GM12878 (cell line): ENCODE measurements at places on chromosomes 13 and 19. TPM values are rescaled to one million over a fixed set of nuclear protein-coding genes. Genes with fewer than 3 reads are reported as not detected.

The ACTMAP gene
- total RNA-seq: 22.9 and 26.2 TPM in 2 replicates

The CRB3 gene
- total RNA-seq: 0.43 and 1.4 TPM in 2 replicates

The PRX gene
- total RNA-seq: 1.2 and 1.3 TPM in 2 replicates

The IGSF23 gene
- total RNA-seq: not detected in 2 replicates

The OPA3 gene
- total RNA-seq: 18.1 and 22.2 TPM in 2 replicates

The PRKACA gene
- total RNA-seq: 67.7 and 68.5 TPM in 2 replicates

The PSG2 gene
- total RNA-seq: not detected in 2 replicates

The PSG1 gene
- not detected in 2 replicates for total RNA-seq

The FAM83E gene
- 1.3 and 2.5 TPM in 2 replicates for total RNA-seq

The SCAMP4 gene
- total RNA-seq: 34.7 and 38.7 TPM in 2 replicates

DNA sequence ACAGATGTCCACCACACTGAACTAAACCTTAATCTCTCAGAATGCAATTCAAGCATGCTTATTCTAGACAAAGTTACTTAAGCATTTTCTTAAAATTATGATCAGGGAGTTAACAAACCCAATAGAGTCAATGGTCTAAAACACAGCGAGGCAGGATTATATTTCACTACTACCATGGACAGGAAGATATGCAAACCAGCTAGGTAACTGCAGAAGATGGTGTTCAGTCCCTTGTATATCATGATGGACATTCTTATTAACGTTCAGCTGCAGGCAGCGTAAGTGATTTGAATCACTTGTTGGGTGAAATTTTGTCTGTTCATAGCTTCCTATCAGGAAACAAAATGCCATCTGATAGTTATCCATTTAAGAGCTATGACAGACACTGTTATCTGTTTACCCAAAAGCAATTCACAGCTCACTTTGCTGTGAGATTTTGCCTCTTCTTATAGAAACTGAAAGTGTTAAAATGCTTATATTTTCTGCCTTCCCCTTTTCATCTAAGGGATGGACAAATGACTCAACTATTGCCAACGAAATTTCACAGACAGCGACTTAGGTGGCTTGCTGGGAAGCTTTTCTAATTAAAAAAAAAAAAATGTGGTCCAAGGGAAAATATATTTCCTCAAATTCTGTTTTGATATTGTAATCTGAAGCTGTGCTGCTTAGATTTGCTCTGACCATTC, 591.9 kb downstream of the DACH1 start:
- no peak overlapping the region for H3K4me3 ChIP-seq
- H3K4me1 ChIP-seq: no peaks in the 10 kb centered on the region
- H3K36me3 ChIP-seq: no peaks in the 10 kb centered on the region

- H3K36me3 ChIP-seq: no peaks in the 10 kb centered on the region
- H3K27ac ChIP-seq: no peak overlapping the region
- H3K4me1 ChIP-seq: no peaks in the 10 kb centered on the region
- H3K4me3 ChIP-seq: no peak overlapping the region
Measured at GRCh38 chr13:30821421-30821820, 84.7 kb upstream of the MEDAG start.

GRCh38 chr13:79481685-79482052, 714 bp downstream of the NDFIP2 start:
- H3K36me3 ChIP-seq: no peaks in the 10 kb centered on the region
- H3K4me1 ChIP-seq: peaks cover 4% of the 10 kb centered on the region; the same call in 1 of the 2 replicates
- H3K27me3 ChIP-seq: no peaks in the 10 kb centered on the region
- H3K27ac ChIP-seq: no peak overlapping the region
- H3K4me3 ChIP-seq: peak overlapping the region; percentile 97

- no peak overlapping the region for H3K27ac ChIP-seq
- no peak overlapping the region for H3K4me3 ChIP-seq
- DNase-seq: no peak
- no peaks in the 10 kb centered on the region for H3K4me1 ChIP-seq
- H3K36me3 ChIP-seq: no peaks in the 10 kb centered on the region
Measured at GRCh38 chr19:5354403-5354802, 13.8 kb upstream of the PTPRS start.

- H3K4me1 ChIP-seq: no peaks in the 10 kb centered on the region
- H3K27me3 ChIP-seq: no peaks in the 10 kb centered on the region
Measured at GRCh38 chr13:97499181-97499580, 65.2 kb downstream of the RAP2A start.

DNA sequence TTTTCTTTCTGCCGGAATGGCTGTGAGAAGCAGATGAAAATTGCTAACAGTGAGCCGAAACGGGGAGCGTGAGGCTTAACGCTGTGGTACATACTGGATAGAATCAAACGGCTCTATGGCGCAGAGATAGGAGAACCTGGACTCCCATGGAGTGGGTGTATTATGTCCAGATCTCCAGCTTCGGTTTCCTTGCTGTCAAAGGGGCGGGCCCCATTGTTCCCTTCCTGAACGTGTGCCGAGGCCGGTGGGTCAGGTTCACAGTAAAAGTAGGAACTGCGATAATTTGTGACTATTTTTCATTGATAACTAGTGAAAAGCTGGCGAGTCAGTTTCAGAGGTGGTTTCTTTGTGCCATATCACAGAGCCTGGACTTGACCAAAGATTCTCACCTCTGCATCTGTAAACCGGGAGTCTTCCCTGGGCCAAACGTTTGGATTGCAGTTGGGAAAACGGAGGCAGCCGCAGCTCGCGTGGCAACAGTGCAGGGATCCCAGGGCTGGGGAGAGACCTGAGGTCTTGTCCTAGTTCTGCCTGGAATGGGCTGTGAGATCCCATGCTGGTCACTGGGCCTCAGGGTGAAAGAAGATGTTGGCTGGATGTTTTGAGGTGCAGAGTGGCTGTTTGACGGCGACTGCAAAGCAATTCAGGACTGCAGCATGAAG, 752 bp downstream of the RPL18A start:
- H3K27ac ChIP-seq: peak overlapping the region; percentile 90
- peaks cover 30% of the 10 kb centered on the region for H3K36me3 ChIP-seq
- DNase-seq: no peak
- no peaks in the 10 kb centered on the region for H3K27me3 ChIP-seq
- peaks cover 12% of the 10 kb centered on the region for H3K4me1 ChIP-seq

GRCh38 chr19:38616265-38616664, 1.5 kb downstream of the MAP4K1 start:
- H3K36me3 ChIP-seq: peaks cover 13% of the 10 kb centered on the region
- peak overlapping the region; percentile 84 for H3K4me3 ChIP-seq
- peak overlapping the region; percentile 98 for H3K27ac ChIP-seq
- peaks cover 12% of the 10 kb centered on the region for H3K4me1 ChIP-seq
- no peaks in the 10 kb centered on the region for H3K27me3 ChIP-seq

GRCh38 chr19:7658219-7658686, 10.6 kb upstream of the RETN start:
- H3K4me1 ChIP-seq: peaks cover 17% of the 10 kb centered on the region
- H3K27ac ChIP-seq: peak overlapping the region; percentile 78
- DNase-seq: peak; percentile 79
- no peaks in the 10 kb centered on the region for H3K36me3 ChIP-seq
- no peaks in the 10 kb centered on the region for H3K27me3 ChIP-seq

DNA sequence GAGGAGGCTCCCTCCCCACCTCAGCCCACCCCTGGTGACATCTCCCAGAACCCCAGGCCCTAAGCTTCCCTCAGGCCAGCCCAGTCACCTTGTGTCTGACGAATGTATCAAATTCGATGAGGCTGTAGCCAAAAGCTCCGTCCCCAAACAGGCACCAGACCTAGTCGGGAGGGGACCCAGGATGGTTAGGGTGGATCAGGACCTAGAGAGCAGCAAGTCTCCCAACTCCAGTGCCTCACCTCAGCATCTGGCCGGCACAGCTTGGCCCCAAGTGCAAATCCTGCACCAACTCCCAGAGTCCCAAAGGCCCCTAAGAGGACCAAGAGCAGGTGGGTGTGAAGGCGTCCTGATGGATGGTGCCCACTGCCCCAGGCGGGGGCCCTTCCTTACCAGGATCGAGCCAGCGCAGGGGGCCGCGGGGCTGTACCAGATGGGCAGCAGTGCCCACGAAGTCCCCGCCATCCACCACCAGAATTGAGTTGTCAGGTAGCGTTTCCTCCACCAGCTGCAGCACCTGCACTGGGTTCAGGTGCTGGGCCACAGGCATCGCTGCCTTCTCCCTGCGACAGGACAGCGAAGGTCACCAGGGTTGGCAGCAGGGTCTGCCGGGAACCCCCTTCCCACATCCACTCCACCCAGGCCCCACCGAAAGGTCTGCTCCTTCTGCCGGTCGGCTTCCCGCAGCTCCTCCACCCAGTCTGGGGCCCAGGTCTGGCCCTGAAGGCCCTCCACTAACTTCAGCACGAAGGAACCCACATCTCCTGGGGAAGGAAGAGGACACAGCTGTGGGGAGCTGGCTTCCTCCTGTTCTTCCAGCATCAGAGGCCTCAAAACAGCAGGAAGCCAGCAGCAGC, 8.8 kb downstream of the SYDE1 start:
- no peak for DNase-seq
- no peak overlapping the region for H3K27ac ChIP-seq
- no peaks in the 10 kb centered on the region for H3K27me3 ChIP-seq
- no peak overlapping the region for H3K4me3 ChIP-seq

DNA sequence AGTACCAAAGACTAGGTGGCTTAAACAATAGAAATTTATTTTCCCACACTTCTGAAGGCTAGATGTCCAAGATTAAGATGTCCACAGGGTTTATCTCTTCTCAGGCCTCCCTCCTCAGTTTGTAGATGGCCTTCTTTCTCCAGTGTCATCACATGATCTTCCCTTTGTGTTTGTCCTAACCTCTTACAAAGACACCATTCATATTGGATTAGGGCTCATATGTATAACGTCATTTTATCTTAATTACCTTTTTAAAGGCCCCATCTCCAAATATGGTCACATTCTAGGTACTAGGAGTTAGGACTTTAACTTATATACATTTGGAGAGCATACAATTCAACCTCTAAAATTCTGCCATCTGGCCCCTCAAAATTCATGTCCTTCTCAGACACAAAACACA, 34.3 kb downstream of the N4BP2L2 start:
- no peak overlapping the region for H3K27ac ChIP-seq
- H3K4me1 ChIP-seq: no peaks in the 10 kb centered on the region
- H3K36me3 ChIP-seq: no peaks in the 10 kb centered on the region
- DNase-seq: no peak
- H3K27me3 ChIP-seq: no peaks in the 10 kb centered on the region

- H3K27ac ChIP-seq: no peak overlapping the region
- no peaks in the 10 kb centered on the region for H3K36me3 ChIP-seq
- DNase-seq: no peak
Measured at GRCh38 chr13:75050419-75051046, 431.4 kb downstream of the TBC1D4 start.

DNA sequence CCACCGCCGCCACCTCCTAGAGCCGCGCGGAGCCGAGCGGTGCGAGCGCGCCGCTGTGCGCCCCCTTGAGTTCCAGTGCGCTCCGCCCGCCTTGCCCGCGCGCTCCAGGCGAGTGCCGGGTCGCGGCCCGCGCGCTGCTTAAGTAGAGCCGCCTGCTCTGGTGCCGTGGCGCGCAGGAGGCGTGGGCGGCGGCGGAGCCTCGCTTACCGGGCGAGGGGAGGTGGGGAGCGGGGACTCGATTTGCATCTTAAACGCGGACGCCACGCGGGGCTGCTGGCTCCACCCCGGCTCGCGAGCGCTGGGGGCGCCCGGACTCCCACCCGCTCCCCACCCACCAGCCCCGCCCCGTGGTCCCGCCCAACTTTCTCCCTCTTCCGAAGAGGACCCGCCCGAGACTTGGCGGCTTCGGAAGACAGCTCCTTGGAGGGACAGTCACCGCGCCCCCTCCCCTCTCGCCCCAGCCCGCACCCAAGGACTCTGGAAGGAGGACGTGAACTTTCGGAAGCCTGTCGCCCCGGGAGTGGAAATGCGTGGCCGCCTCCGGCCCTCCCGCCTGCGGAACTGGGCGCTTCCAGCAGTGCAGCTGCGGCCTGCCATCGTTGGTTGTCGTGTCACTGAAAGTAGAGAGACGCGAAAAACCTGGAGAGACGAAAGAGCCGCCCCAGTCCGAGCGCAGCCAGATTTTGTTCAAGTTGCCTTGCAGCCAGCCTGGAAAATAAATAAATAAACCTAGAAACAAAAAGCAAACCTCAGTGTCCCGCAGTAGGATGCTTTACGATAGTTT, at the start of gene KCTD12:
KCTD12 (minus strand) TSS at position 114 of the 784 bp plus-strand sequence. CDS start 257 bp downstream, outside the sequence.
- no peaks in the 10 kb centered on the region for H3K4me1 ChIP-seq
- no peak for DNase-seq
- H3K4me3 ChIP-seq: peak within 1 kb of the TSS; percentile 72
- H3K27ac ChIP-seq: no peak within 1 kb of the TSS

DNA sequence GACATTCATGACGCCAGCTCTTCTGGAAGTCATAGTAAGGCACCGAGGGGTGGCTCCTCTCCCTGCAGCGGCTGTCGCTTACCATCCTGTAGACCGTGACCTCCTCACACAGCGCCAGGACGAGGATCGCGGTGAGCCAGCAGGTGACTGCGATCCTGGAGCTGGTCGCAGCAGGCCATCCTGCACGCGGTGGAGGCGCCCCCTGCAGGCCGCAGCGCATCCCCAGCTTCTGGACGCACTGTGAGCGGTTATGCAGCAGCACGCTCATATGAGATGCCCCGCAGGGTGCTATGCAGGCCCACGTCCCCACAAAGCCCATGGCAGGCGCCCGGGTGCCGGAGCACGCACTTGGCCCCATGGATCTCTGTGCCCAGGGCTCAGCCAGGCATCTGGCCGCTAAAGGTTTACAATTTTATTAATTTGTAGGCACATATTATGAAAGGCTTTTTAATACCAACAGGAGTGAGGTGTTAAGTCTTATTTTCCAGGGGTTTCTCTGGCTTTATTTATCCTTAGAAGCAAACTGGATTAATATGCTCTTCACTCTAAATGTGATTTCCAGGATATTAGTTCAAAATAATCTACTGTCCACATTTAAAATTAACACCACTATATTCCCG, 35.6 kb upstream of the PSPC1 start:
- DNase-seq: no peak
- no peak overlapping the region for H3K4me3 ChIP-seq
- H3K27me3 ChIP-seq: no peaks in the 10 kb centered on the region
- H3K27ac ChIP-seq: no peak overlapping the region

GRCh38 chr13:110341445-110342244, 34.6 kb downstream of the COL4A2 start:
- no peak for DNase-seq
- peaks cover 5% of the 10 kb centered on the region for H3K4me1 ChIP-seq
- H3K27me3 ChIP-seq: no peaks in the 10 kb centered on the region

- DNase-seq: no peak
- H3K4me3 ChIP-seq: no peak overlapping the region
- H3K36me3 ChIP-seq: no peaks in the 10 kb centered on the region
- H3K27ac ChIP-seq: no peak overlapping the region
- H3K27me3 ChIP-seq: no peaks in the 10 kb centered on the region
Measured at GRCh38 chr13:44930963-44931623, 58.2 kb downstream of the NUFIP1 start.

- H3K27me3 ChIP-seq: no peaks in the 10 kb centered on the region
- H3K27ac ChIP-seq: no peak overlapping the region
- DNase-seq: no peak
- no peaks in the 10 kb centered on the region for H3K4me1 ChIP-seq
- H3K4me3 ChIP-seq: no peak overlapping the region
Measured at GRCh38 chr19:48210005-48210404, 39.5 kb downstream of the ZSWIM9 start.
